ENCODE measurements at places on chromosomes 2 and 18.

DNA sequence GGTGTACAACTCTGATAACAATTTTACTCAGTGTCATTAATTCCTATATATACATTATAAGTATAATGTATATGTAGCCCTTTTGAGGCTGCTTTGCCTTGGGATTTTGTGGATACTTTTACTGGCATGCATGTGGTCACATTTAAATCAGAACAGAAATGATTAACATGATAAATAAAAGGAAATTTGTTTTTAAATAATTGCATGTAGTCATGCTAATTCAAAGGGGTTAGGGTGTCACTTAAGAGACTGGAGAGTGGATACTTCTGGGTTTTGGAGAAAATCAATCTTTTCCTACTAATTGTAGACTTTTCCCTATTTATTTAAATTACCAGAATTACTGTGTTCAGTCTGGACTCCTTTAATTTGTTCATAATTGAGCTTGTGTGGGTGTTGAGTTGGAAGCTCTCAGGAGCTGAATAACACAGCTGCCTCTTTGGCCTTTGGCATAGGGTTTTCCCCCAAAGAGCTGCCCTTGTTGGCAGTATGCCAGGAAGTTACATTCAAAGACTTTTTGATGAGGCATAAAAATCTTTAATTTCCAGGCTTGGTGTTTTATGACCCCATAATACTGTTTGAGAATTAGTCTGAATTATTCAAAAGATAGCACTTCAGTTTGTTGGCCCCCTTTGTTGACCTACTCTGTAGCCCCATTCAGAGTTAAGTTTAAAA, 484.7 kb upstream of the NRP2 start:
- no peak for DNase-seq

GRCh38 chr2:217413193-217413592, 553.3 kb upstream of the TNP1 start:
- DNase-seq: no peak

GRCh38 chr2:241905716-241906377, 36.3 kb downstream of the RTP5 start:
- no peak for DNase-seq

DNA sequence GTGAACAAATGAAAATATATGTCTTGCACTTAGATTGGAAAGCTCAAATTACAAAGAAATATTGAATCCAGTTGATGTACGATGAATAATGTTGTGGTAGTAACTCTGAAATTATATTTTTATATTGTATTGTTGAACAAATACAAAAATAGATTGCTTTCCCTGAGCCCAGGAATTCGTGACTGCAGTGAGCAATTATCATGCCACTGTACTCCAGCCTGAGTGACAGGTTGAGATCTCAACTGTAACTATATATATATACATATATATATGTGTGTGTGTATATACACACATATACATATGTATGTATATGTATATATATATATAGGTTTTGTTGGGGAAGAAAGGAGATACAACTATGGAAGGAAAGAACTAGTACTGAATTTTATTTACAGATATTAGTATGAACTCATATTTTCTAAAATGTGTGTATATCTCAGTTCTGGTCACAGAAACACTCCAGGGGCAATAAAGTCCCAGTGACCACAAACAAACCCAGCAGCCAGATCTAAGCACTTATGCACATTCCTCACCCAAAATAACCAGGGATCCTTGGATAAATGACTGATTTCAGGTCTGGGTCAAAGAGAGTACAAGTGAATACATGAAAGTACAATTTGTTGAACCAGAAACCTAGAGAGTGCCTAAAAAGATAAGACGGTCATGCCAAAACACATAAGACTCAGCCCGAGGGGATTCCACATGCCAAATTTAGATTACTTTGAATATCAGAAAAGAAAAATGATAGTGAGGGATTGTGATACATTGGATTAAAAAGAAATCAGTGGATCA, 146.3 kb downstream of the TMX3 start:
- no peak for DNase-seq

DNA sequence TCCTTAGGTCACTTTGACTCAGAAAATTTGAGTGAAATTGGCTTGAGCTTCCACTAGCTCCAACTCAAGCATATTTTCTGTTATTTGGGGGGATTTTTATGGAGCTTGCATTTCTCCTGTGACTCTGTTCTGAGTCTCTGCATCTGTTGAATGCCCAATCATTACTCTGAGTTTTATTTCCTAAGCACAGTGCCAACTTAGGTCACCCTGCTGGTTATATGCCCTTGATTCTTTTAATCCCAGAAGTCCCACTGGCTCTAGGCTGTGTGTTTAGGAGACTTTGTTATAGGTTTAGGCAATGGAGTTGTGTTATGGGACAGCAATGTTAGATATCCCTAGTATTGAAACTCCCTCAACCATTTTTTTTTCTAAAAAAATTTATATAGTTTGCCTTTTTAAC, 198.2 kb upstream of the DTNA start:
- DNase-seq: no peak

DNA sequence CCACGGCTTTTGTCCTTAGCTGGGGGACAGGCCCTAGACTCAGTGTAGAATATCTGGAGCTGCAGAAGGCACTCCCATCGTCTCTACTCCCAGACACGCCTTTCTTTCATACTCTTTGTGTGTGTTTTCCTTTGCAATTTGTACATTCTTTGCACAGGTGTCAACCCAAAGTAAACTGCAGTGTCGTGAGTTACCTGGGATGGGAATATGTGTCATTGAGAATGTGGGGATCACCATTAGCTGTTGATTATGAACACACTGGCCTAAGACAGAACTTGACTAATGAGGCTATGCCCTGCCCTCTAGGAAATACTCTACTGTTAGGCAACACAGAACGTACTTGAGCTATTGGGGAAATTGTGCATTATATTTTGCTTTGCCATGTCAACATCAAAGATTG, 233.3 kb downstream of the SETBP1 start:
- DNase-seq: no peak

- no peak for DNase-seq
Observed at GRCh38 chr2:165105926-165106325, 97.9 kb downstream of the SCN3A start.

- no peak for DNase-seq
Observed at GRCh38 chr18:65380571-65380970, 370.2 kb upstream of the CDH7 start.

GRCh38 chr2:110770959-110771431, 38.6 kb downstream of the ACOXL start:
- peak; percentile 1 for DNase-seq

DNA sequence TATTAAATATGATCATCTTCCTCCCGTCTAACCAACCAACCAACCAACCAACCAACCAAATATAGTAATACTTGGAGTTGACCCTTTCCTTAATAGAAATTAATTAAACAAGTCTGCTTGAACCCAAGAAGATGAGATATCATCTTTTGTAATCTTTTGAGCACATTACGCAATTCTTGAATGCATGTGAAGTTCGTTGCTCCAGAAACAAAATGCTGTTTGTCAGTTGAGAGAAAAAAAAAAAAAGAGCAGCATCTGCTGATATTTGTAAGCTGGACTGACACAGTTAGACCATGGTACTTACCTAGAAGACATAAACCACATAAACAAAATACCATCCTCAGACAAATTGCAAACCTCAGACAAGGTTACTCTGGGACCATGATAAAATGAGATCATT, 9.2 kb upstream of the SERPINB2 start:
- no peak for DNase-seq

GRCh38 chr2:173216051-173216450, 138.6 kb upstream of the CDCA7 start:
- DNase-seq: no peak

GRCh38 chr2:20515290-20516220, 68.7 kb downstream of the RHOB start:
- DNase-seq: no peak

- DNase-seq: no peak
Observed at GRCh38 chr18:54222922-54223567, 1.4 kb downstream of the MBD2 start.

GRCh38 chr2:233676046-233676445, 4.3 kb downstream of the UGT1A9 start:
- peak; percentile 6 for DNase-seq

DNA sequence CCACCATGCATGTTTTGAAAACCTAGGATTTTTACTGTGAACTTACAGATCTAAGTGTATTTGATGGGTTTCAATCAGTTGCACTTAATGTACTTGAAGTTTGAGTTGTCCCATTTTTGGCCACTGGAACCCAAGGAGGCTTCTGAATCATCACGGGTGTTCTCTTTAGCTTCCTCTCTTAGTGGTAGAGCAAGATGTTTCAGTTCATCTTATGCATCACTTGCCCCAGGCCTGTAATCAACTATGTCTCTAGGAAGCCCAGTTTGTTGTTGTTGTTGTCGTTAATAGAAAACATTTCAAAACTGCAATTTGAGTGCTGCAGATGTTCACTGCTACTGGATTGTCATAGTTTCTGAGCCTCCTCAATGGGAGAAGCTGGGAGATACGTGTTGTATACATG, 97.0 kb downstream of the FHOD3 start:
- no peak for DNase-seq

DNA sequence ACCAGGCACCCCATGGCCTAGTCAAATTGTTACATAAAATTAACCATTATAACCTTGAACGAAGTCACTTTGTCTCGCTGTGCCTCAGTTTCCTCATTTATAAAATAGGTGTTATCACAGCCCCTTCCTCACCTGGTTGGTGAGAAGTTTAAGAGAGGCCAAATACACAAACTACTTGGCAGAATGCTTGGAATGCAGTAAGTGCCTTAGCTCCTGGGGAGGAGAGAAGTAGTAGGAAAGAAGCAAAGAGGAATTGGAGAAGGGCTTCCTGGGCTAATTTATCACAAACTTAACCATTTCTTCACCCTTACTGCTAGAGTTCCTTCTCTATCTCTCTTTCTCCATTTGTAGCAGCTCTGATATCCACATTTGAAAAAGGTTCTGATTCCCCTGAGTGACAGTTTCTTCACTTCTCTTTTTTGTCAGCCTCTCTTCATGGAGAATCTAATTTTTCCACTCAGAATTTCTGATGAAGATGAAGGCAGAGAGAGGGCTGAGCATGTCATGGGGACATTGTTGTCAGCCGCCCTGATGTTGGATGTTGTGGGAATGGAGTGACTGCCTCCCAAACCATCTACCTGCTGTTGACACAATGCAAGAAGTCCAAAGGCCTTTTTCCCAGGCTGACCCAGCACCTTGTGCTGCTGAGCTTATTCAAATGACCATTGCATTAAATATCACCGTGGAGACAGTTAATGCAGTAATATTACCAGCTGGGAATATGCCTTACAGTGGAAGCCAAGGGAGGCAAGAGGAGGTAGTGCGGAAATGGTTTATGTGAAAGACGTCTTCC, 60.4 kb downstream of the BOD1L2 start:
- DNase-seq: no peak

GRCh38 chr2:192574552-192574951, 379.8 kb upstream of the TMEFF2 start:
- DNase-seq: no peak

- no peak for DNase-seq
Observed at GRCh38 chr18:75809926-75810255, 382.4 kb upstream of the SMIM21 start.

DNA sequence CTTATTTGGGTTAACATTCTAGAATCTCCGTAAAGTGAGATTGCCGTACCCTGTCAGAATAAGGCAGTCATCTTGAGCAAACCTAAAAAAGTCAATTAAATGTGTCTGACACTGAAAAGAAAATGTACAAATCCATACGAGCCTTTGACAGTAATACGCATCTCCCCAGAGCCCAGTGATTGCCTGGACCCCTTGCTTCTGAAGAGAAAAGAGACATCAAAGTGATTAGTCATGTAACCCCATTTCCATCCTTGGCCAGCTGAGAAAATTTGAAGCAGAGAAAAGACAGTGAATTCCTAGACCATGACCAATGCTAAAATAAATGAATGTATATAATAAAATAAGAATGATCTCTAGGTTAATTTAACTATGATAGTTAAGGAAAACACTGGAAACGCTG, 1499.4 kb downstream of the SUCLG1 start:
- DNase-seq: peak; percentile 3

- DNase-seq: peak; percentile 86
Observed at GRCh38 chr2:234422273-234422732, 74.6 kb downstream of the ARL4C start.

DNA sequence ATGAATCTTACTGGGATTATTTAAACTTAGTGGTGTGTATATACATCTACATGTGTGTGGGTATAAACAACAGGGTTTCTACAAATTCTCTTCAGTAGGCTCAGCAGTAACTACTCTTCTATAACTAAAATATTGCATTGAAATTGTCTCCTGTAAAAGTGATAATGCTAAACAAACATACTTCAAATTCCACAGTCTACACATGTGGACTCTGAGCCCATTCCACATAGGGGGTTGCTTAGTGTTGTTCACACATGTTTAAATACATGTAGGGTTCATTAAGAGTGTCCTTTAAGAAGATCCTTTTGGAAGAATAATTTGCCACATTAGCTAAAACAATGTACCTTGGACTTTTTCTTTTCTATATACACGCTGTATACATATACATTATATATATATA, 152.8 kb upstream of the VRK2 start:
- DNase-seq: no peak

- DNase-seq: no peak
Observed at GRCh38 chr18:2958819-2959298, 54.1 kb downstream of the LPIN2 start.

DNA sequence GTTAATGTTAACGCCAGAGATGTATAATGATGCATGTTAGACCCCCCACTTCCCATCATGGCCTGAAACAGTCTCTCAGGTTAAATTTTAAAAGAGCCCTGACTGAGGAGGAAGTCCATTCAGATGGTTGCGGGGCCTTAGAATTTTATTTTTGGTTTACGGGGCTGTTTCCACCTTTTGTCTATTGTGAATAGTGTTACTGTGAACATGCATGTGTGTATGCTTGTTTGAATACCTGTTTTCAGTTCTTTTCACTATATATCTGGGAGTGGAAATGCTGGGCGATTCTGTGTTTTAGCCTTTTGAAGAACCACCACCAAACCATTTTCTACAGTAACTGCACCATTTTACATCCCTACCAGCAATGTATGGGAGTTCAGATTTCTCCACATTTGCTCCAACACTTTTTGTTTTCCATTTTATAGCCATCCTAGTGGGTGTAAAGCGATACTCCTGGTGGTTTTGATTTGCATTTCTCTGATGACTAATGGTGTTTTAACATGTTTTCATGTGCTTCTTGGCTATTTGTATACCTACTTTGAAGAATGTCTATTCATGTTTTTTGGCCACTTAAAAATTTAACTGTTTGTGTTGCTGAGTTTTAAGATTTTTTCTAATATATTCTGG, 133.0 kb downstream of the MYO3B start:
- DNase-seq: no peak

All from non-pigmented ciliary epithelial cell (primary cell).